Substantia nigra (tissue), 51 donors: ENCODE measurements at places on chromosomes 12 and 14.

DNA sequence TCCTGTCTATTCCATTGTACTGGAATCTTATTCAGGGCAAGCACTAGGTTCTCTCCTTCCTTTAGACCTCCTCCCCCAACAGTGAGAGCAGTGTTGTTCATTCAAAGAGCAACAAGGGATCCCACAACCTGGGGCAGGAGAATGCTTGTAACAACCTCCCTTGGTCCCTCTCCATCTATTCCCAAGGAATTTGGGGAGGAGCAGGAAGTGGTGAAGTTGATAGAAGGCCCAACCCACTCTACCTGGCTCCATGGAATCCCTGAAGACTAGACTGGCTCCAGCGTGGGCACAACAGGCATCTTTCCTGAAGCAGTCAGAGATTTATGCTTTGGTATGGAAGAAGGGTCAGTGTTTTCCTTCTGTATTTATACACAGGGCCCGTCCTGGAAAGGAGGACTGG lies 33.4 kb upstream of the CISTR start:
- no peak for DNase-seq

GRCh38 chr12:46473634-46474329 lies 101.2 kb upstream of the SLC38A2 start:
- no peak for DNase-seq

DNA sequence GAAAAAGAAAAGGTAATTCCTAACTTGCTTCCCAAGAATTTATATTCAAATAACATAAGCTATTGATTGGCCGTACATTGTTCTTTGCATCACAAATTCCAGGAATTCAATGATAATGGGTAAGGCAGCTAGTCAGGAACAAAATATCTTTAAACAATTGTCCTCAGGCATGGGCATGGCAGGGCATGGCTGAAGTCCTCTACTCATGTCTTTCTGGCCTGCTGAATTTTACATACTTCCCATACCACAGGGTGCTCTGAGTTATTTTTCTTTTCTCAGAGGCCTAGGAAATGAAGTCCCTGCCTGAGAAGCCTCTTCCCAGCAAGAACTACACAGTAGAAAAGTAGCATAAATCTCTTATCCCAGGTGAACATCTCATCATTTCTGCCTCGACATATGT lies 15.1 kb upstream of the DRAM1 start:
- DNase-seq: no peak

DNA sequence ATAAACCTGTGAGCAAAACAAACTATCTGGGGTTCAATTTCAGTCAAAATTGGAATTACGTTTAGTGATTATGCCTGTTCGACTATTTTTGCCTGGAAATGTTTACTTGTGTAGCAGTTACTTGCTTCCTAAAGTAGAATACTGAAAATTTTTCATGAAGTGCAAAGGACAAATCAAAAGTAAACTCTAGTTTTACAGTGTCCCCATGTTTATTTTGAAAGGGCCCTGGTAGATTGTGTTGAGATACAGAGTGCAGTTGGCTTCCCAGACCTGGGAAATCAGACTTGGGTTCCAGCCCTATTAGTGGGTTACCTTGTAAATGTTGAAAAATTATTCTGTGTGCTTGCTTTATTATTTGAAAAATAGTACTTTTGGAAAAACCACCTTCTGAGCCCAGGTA lies 17.3 kb downstream of the KLRB1 start:
- no peak for DNase-seq

GRCh38 chr14:79342942-79343341 lies 868.4 kb downstream of the DIO2 start:
- DNase-seq: no peak

- DNase-seq: no peak
Observed at GRCh38 chr14:34699873-34700621, 14.3 kb downstream of the CFL2 start.

DNA sequence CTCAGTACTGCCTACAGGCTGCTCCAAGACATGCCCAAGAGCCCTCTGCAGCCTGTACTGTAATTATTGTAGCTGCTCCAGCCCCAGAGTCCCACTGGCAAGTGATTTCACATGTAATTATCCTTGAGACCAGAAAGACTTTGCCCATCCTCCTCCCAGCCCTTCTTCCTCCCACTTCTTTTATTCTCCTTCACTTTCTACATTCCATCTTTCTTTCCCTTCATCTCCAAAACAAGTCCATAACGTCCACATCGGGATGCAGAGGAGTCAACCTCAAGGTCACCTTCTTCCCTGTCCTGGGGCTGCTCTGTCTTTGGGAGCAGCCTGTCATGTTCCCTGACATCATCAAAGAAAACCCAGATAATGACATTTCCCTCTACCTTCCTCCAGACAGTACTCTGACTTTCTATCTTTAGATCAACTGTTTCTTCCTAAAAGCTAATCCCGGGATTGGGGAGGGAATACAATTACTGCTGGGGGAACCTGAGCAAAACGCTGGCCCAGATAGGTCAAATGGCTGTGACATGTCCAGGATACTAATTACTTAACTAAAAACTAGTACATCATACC lies 39.1 kb downstream of the SLC8A3 start:
- DNase-seq: no peak

- DNase-seq: no peak
Observed at GRCh38 chr12:89980236-89980635, 271.6 kb upstream of the ATP2B1 start.

- DNase-seq: no peak
Observed at GRCh38 chr12:11697131-11697530, 47.7 kb downstream of the ETV6 start.

DNA sequence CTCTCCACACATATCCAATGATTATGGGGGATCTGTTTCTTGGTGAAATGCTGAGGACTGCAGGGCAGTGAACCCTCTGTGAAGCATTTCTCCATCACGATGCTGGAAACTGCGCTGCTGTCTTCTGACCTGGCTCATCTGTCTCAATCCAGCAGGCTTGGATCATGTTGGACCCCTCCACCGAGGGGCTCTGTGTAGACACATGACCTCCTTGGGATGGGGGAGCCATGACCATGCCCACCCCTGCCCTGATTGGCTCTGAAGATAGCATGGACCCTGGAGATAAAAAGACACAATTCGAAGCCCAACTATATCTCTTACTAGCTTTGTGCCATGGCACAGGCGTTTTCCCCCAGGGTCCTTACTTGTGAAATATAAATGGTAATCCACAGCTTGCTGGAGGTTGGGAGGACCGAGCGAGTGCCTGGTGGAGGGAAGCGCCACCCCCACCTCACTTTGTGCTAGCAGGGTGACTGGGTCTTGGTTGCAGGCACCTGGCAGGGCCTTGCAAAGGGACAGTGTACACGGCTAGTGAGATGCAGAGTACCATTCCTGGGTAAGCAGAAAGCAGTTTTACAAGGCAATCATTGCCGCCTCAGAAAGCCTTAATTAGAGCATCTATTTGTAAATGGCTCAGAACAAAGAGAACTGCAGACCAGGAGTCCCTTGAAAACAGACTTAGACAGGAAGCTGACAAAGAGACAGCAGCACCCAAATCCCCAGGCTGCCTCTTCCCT lies 2.4 kb upstream of the KRT83 start:
- no peak for DNase-seq

- no peak for DNase-seq
Observed at GRCh38 chr14:31280871-31281220, 73.3 kb upstream of the HECTD1 start.

- no peak for DNase-seq
Observed at GRCh38 chr12:120094485-120094884, 22.1 kb downstream of the RAB35 start.

GRCh38 chr14:74882103-74882920 lies 596 bp downstream of the DLST start:
- peak; percentile 40 for DNase-seq

DNA sequence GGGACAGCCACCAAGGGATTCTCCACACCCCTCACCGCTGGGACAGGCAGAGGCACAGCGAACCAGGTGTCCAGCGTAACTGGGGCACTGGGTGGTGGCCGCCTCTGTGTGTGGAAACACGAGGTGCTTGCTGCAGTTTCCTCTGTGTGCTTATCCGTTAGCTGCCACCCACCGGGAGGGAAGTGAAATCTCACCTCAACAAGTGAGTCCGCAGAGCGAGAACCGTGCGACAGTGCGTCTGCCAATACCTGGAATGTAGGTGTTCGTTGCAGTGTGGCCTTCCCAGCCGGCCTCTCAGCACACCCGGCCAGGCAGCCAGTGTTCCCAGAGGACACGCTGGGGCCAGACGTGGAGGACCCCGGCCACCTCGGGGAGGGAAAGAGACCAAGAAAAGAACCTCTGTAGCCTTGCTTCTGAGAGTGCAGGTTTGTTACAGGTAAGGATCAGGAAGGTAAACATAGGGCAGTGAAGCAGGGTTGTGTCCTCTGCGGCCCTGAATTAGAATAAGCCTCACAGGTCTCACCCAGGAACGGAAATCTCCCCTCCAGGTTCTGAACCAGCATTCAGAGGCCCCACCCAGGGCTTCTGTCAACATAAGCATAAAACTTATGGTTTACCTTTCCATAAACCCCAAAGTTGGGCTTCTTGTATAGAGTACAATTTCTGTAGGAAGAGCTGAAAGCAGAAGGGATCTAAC lies 1.5 kb downstream of the BCL2L14 start:
- no peak for DNase-seq
